Amniotic stem cell (primary cell): ENCODE measurements at places on chromosomes 16 and 17.

- no peak for DNase-seq
Measured at GRCh38 chr17:16439811-16440351, 24.5 kb downstream of the TRPV2 start.

DNA sequence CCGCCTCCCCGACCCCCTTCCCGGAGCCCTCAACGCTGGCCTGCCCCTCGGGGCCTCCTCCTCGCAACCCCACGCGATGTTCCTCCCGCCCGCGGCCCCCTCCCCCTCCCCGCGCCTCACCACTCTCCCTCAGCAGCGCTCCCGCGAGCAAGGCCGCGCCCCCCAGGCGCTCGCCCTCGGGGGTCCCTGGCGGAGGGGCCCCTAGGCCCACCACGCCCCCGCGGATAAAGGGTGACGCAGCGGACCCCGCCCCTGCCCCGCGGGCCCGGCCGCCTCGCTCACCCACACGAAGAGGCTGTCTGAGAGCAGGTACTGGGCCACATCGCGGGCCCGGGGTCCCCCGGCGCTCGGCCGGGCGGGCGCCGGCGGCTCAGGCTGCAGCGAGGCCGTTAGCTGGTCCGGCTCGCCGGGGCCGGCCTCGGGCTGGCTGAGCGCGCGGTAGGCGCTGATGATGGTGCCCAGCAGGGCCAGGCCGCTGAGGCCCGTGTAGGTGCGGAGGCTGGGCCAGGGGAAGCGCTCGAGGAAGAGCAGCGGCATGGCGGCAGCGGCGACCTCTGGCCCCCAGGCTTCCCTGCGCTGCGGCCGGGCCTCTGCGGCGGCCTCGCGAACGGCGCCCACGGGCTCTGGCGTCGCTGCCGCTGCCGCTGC is 430 bp downstream of the AMFR start:
- DNase-seq, result no peak

DNA sequence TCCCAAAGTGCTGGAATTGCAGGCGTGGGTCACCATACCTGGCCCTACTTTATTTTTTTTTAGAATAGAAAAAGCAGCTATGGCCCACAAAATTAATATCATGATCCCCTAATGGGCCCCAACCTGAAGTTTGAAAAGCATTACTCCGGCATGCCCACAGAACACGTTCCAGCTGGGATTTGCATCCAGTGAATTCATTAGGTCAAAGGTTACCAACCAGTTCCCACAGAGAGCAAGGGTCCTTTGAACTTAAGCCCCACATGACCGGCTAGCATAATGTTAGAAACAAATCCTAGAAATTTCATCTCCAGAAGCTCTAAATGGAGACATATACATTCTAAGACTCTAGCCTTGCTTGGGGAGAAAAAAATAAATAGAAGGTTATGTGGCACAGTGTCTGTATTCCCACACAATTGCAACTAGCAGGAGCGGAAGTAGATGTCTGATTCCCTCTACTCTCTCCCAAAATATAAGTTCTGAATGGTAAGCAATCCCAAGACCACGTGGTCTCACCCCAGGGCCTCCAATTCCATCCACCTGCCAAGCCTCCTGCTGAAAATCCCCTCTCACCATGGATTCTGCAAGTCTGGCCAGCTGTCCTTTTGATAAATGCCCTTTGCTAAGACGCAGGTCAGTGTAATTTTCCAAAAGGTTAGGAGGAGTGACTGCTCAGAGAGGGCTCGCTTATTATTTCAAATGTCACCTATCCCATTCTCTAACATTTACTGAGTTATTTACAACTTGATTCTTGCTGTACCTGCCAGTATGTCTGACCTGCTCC is 395.8 kb downstream of the NPIPA8 start:
- no peak for DNase-seq

DNA sequence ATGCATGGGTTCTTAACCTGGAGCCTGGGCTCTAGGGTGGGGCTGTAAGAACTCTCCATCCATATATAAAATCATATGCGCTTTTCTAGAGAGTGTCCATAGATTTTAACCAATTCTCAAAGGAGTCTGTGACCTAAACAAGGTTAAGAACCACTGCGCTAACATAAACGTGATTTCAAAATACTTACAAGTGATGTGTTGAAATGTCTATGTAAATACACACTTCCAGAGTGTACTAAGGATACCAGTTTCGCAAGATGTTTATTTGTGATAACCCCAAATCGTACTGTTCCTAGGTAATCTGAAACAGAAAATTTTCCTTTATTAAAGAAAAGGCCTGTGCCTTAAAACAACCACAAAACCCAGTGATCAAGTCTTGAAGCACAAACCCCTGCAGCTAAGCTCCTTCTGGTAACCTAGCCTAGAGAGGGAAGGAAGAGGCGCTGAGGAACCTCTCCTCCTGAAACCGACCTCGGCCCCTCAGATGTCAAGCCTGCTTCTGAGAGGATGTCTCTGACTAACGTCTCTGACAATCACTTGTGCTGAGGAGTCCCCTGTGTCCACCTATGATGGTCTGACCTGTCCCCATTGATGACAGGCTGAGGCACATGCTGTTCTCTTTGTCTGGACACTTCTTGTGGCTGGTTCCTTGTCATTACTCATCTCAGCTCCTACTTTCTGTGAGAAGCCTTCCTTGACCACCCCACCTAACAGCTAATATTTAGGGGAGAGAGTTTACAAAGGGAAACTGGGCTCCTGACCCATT is 32.2 kb downstream of the SNN start:
- no peak for DNase-seq

DNA sequence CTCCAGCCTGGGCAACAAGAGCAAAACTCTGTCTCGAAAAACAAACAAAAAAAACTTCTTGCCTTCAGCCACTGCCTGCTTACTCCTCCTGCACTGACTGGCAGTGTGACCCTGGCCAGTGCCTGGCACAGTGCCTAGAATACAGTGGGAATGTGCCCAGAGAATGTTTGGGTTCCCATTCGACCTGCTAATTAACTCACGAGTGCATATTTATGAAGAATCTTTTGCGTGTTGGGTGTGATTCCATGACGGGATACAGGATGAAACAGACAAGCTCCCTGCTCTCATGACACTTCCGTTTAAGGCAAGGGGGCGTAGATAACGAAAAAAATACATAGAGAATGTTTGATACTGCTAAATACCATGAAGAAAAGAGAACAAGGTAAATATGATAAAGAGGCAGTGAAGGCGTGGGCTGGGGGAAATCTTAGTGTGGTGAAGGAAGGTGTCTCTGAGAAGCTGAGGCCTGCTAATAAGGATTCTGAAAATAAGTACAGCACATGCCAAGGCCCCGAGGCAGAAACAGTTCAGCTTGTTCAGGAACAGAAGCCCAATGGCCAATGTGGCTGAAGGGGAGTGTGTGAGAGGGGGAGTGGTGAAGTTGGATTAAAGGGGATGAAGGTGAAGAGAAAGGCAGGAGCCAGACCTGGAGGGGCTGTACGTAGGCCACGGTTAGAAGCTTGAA is 4.3 kb downstream of the ABI3 start:
- DNase-seq, result no peak

GRCh38 chr16:8689686-8690085 is 15.3 kb downstream of the ABAT start:
- DNase-seq, result no peak

- DNase-seq, result no peak
Measured at GRCh38 chr16:85557083-85557970, 55.8 kb upstream of the GSE1 start.

- DNase-seq, result no peak
Measured at GRCh38 chr17:44914698-44915271, 515 bp downstream of the GFAP start.

DNA sequence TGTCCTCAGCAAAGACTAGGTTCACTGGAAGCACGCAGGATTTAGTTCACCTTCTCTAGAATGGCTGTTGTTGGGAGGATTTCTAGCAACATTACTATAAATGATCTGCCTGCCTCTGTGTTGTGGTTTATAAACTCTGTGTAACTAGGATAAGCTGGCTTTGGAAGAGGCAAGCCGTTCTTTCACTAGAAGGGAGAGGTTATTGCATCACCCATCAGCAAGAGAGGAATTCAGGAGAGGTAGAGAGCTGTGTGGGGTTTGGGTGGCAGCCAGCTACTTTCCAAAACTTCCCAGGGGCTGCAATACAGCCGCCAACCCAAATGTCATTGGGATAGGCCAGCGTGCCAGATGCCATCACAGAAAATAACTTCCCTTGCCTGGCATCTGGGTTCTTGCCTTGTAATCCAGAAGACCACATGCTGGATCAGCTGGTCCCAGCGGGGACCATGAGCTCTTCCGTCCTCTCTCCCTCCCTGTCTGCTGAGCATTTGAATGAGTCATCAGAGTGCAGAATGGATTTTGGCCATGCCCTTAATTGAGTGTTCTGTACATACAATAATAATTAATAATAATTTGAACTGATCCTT is 95.7 kb upstream of the RBFOX1 start:
- no peak for DNase-seq

GRCh38 chr16:3065069-3065741 is at the start of gene IL32:
Gene IL32, plus strand, starts transcription at chr16:3065640. Its CDS starts 172 bp downstream, at chr16:3065812.
- peak; percentile 76 for DNase-seq

GRCh38 chr17:2282297-2282873 is 21.2 kb downstream of the SMG6 start:
- peak; percentile 46 for DNase-seq

- no peak for DNase-seq
Measured at GRCh38 chr16:1786242-1787055, 3.7 kb downstream of the NUBP2 start.

GRCh38 chr17:66018786-66019185 is 173.1 kb downstream of the CEP112 start:
- no peak for DNase-seq

- no peak for DNase-seq
Measured at GRCh38 chr17:55710410-55710809, 12.3 kb downstream of the TMEM100 start.

DNA sequence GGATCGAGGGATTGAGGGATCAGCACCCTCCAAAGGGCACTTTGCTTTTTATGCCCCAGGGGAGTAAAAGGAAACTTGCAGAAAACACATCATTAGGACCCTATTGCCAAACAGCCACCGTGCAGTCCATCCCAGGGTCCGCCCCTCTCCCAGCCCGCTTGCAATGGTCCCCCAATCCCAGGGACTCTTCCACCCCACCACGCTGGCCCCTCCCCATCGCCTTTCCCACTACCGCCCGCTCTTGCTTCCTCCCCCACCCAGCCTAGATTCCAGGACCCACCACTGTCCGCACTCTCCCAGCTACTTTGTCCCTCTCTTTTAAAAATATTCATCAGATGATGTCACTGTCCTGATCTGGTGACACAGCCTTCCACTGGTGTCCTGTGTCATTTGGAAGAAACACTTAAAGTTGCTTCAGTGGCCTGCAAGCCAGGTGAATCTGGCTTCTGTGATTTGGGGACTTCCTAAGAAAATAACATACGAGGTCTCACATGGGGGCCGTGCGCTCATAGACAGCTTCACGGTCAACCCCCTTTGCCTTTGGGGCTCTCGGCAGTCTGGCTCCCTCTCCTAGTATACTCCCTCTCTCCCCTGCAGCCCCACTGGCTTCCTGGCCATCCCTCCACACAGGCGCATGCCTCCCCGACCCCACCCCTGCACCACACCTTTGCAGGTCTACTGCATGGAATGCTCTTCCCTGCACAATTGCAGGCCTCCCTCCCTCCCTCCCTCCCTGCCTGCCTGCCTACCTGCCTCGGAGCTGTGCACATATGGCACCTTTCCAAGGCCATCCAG is 127.9 kb downstream of the RBFOX3 start:
- no peak for DNase-seq

DNA sequence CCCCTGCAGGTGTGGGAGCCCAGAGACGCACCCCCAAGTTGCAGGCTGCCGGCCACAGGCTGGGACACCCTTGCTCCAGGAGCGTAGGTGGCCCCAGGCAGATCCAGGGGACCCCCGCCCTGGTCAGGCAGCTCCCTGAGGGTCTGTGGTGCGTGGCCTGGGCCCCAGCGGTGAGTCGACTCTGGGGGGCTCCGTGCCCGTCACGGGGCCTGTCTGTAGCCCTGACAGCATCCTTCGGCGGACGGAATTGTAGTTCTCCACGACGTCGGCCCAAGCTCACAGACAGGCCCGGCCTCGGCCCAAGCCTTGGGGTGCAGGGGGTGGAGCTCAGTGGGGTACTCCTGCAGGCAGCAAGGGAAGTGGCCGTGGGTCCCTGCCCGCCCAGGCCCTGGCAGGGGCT is 82.9 kb downstream of the LMF1 start:
- no peak for DNase-seq

GRCh38 chr17:28744972-28745785 is 1.4 kb downstream of the TRAF4 start:
- DNase-seq, result no peak

DNA sequence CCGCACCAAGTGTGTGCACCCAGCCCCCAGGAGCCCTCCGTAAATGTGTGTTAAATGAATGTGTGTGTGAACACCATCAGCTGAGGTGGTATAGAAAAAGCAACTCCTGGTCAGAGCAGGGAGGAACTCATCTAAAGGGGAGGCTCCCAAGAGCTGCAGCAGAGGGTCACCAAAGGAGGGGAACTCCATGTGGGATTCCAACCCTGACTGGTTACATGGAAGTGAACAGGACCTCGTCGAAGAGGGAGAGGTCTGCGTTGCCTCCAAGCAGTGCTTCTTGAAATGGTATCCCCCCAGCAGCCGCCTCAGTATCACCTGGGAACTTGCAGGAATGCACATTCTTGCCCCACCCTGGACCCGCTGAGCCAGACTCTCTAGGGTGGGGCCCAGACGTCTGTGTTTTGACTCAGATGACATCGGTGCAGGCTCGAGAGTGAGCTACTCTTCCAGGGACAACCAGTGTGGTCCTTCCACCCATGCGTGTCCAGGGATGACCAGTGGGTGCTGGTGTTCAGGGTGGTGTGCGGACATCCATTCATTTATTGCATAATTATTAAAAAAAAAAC is 30.8 kb downstream of the ADCY9 start:
- no peak for DNase-seq

DNA sequence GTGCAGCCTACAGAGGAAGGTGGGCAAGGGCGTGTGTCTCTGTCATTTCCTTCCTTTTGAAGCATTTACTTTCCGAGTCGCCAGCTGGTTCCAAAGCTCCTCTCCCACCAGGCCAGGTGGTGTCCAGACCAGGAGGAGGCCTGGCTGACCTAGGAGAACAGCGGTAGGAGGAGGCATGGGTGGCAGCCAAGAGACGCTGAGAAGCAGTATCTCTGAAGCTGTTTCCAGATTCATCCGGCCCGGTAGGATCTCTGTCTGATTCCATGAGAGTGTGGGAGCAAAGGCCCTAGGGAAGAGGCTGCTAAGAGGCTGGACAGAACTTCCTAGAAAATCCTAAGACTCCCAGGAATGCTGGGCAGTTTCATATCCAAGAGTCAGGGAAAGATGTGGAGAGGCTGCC is 20.3 kb downstream of the MEOX1 start:
- DNase-seq, result no peak

GRCh38 chr16:12439399-12440227 is 364.1 kb downstream of the CPPED1 start:
- DNase-seq, result no peak

GRCh38 chr16:67029254-67030096 is 526 bp downstream of the CBFB start:
- no peak for DNase-seq

- DNase-seq, result no peak
Measured at GRCh38 chr17:38762231-38762630, 9.7 kb downstream of the PSMB3 start.

GRCh38 chr16:24504472-24505345 is 34.7 kb upstream of the RBBP6 start:
- DNase-seq, result peak; percentile 33

GRCh38 chr16:49277766-49278566 is 3.7 kb downstream of the CBLN1 start:
- DNase-seq, result no peak

GRCh38 chr17:27457731-27458523 is 1.7 kb downstream of the KSR1 start:
- no peak for DNase-seq
